NCI-H1694 (cell line): ENCODE measurements at places on chromosomes 7 and 10.

DNA sequence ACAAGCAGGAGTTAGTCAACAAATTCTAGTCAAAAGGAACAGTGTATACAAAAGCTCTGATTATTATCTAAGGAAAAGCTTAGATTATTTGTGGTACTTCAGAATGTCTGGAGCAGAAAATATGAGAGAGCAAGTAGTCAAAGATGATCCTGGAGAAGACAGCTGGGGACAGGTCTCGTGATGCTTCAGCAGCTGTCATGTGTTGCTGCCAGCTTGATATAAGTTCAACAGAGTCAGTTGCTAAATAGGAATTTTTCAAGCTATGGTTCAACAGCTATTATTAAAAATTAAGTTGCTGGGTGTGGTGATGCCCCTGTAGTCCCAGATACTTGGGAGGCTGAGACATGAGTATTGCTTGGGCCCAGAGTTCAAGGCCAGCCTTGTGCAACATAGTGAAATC lies 240.0 kb upstream of the RHOBTB1 start:
- no peak for DNase-seq

- no peak for DNase-seq
These were observed 673.7 kb downstream of the MAGI2 start for GRCh38 chr7:78779788-78780187.

- DNase-seq, result peak; percentile 34
These were observed 682.5 kb downstream of the LRMDA start for GRCh38 chr10:76113952-76114351.

GRCh38 chr7:134690016-134690415 lies 43.4 kb downstream of the BPGM start:
- peak; percentile 29 for DNase-seq

DNA sequence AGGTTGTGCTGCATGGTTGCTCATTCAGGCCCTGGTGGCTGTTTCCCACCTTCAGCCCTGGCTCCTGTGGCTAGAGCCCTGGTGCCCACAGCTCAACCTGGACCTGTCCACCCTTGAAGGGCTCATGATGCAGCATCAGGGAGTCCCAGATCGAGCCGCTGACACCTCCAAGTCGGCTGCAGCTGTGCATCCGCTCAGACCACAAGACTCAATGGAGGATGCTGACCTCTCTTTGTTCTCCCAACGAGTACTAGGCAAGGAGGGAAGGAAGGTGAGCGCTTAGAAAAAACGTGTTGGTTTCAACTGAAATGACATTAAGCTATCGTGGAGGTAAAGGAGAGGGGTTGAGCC lies 9.5 kb upstream of the C10orf95 start:
- DNase-seq, result no peak

- DNase-seq, result no peak
These were observed 94.6 kb downstream of the FAS start for GRCh38 chr10:89085153-89085552.

GRCh38 chr7:99990460-99990852 lies 14.6 kb upstream of the AZGP1 start:
- DNase-seq, result no peak

DNA sequence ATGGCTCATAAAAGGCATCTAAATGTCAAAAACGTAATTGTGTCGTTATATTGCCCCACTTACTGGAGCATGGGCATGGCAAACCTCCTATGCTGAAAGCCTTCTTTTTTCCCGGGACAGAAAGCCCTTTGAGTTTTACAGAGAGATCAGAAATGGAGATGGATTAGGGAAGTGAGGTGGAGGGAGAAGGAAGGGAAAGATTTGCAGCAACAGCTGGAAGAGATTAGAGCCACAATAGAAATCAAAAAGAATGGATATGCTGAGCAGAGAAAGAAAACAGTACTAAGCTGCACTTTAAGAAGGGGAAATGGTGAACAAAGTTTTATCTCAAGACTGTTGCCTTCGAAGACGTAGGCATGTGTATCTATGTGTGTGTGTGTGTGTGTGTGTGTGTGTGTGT lies 97.2 kb upstream of the PCGF5 start:
- no peak for DNase-seq

GRCh38 chr10:66586073-66586472 lies 339.8 kb upstream of the LRRTM3 start:
- DNase-seq, result no peak

- DNase-seq, result no peak
These were observed 20.5 kb downstream of the CLEC2L start for GRCh38 chr7:139543801-139544603.

DNA sequence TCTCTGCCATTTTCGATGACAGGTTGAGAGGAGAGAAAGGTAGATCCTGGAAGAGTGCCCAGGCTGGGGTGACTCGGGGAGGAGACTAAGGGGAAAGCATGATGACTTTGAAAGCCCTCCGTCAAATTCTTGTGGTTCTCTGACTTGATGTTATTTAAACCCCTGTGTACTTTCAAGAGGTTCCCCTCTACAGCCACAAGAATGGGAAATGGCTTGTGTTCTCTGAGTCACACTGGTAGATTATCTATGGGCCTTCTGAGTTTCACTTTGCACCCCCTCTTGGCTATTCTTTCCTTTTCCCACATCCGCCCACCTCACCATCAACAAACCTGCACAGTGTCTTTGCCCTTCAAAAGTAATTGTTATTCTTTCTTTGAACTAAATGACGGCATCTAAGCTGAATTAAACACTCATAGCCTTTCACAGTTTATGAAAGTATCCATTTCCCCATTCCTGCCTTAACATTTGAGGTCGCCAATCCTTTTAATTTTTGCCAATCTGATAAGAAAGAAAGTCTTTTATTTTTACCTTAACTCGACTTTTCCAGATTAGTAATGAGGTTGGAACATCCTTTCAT lies 24.1 kb downstream of the PRF1 start:
- DNase-seq, result no peak

DNA sequence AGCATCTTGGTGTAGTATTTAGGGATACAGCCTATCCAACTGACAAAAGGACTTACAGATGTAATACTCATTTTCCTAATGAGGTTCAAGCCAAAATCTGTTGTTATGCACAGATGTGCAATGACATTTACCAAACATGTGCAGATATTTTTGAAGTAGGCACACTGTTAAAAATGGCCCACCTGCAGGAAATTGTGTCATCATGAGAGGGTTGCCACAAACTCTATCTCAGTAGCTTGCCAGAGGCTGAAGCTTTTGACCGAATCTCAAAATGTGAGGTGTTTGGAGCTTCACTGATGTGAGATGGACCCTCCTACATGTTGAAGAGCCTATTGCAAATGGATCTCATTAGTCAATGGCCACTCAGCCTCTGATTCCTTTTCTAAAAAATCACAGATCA lies 89.7 kb upstream of the CSTF2T start:
- no peak for DNase-seq

DNA sequence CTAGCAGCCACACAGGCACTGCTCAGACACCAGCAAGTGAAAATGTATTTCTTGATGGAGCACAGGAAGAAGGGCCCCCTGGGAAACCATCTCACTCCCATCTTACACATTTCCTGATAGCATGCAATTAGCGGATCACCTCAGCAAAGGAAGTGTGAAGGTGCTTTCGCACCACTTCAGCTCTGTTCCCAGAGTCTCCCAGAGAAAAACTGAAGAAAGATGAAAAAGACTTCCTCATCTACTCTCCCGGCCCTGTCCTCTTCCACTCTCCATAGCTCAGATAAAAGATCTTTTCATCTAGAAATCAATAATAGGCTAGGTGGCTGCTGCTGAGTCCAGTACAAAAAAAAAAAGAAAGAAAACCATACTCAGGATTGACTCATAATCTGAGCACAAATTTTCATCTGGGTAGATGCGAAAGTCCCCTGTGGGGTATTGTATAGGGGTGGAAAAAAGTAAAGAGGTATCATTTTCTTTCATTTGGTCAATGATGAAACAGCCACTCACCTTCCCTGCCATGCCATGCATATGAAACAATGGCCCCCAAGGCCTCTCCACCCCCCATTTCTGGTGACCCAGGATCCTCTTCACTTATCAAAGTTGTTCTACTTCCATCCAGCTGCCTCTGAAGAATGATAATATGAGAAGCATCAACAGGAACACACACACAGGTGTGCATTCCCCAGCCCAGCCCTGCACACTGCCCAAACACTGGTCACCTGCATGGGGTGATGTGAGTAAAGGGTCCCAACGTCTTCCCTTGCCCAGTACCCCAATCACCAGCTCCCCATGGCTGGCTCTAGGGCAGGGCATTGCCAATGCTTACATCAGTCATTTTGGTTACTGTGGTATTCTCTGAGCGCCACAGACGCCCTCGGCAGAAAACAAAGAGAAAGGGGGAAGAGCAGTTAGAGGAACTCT lies 48.8 kb upstream of the DGKI start:
- no peak for DNase-seq

DNA sequence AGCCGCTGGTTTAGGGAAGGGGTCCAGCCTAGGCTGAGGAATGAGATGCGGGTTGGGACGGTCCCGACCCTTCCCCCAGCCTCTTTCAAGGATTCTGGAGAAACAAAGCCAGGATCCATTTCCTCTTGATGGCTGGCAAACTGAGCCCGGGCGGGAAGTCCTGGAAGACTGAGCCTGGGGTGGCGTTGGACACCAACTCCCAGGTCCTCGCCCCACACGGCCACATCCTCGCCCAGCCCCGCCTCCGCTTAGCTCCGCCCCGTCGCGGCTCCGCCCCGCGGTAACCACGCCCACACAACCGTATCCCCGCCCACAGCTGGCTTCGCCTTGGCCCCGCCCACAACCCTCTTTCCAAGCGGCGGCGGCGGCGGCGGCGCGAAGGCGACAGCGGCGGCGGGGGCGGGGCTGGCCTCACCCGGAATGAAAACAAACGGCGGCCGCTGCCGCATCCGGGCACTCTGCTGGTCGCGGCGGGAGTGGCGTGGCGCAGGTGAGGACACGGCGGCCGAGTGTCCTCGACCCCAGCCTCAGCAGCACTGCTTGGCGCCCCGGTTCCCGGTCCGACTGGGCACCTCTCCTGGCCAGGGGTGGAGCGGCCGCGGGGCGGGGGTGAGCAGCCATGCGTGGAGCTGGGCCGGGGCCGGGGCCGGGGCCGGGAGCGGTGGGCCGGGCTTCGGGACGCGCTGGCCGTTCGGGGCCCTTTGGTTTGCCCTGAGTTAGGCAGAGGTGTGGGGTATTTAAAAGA lies at the start of gene NUB1:
Gene NUB1, plus strand, starts transcription at position 456 of the 745 bp plus-strand sequence. CDS start 3,538 bp downstream, outside the sequence.
- DNase-seq, result peak; percentile 41

GRCh38 chr10:69434169-69434568 lies 17.1 kb upstream of the TSPAN15 start:
- DNase-seq, result no peak

DNA sequence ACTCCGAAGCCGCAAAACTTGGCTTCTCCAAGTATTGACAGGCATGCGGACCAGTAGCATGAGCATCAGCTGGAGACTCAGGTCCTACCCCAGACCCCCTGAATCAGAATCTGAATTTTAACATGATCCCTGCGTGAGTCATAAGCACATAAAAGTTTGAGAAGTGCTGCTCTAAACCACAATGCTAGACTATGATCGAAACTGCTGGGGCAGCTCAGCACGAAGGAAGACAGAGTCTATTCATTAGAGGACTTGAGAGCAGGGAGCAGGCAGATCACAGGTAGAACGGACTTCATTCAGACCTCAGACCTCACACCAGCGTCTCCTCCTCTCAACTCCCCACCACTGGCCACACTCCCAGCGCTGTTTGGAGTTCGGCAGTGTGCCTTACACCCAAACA lies 16.9 kb downstream of the CAMK2G start:
- DNase-seq, result no peak

GRCh38 chr10:86658751-86659150 lies 4.4 kb downstream of the OPN4 start:
- DNase-seq, result no peak

GRCh38 chr7:75879771-75880184 lies 944 bp downstream of the RHBDD2 start:
- DNase-seq, result no peak

DNA sequence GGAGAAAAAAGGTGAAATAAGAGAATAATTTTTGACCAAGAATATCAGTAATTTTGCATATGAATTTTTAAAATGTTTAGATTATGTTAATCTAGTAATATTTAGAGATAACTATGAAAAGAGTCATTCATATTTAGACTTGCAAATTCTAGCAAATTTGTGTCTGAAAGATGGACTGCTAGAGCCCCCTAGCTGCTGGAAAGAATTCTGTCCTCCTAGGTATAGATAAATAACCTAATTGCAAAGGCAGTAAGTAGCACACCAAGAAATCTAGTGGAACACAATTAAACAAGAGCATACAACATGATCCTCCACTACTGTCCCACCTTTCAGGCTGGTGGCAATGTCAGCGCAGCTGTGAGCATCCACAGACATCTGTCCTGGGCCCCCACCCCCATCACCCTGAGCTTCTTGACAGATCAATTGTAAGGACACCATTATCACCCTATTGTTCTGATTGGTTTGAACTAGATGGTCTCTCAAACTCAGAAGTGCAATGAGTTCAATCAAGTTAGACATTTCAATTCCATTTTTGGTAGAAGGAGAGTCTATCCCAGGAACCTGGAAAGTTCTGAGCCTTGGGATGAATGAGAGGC lies 15.0 kb upstream of the GFRA1 start:
- no peak for DNase-seq

- DNase-seq, result no peak
These were observed 63.2 kb downstream of the KAT6B start for GRCh38 chr10:74889662-74889998.

GRCh38 chr7:101450064-101450463 lies 87.4 kb downstream of the COL26A1 start:
- DNase-seq, result no peak

- no peak for DNase-seq
These were observed 16.9 kb downstream of the TSPAN14 start for GRCh38 chr10:80471001-80471400.

DNA sequence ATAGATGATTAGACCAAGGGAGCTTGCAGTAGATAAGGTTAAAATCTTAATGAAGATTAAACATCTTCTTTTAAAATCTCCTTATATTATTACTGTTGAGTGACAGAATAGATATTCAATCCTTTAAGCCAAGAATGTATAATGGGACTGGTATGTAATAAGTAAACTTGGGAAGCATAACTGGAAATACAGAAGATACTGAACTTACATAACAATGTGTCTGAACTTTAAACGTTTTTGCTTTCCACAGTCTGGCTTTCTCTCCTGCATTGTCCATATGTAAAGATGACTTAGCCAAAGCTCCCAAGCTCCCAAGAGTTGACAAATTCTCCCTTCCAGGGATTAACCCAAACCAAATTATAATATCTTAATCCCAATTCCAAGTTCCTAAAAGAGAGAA lies 129.8 kb downstream of the KCND2 start:
- no peak for DNase-seq

GRCh38 chr7:42198296-42198695 lies 38.7 kb downstream of the GLI3 start:
- DNase-seq, result no peak
